ENCODE measurements at places on chromosomes 1 and 21. TPM values are rescaled to one million over a fixed set of nuclear protein-coding genes. Genes with fewer than 3 reads are reported as not detected.

DNA sequence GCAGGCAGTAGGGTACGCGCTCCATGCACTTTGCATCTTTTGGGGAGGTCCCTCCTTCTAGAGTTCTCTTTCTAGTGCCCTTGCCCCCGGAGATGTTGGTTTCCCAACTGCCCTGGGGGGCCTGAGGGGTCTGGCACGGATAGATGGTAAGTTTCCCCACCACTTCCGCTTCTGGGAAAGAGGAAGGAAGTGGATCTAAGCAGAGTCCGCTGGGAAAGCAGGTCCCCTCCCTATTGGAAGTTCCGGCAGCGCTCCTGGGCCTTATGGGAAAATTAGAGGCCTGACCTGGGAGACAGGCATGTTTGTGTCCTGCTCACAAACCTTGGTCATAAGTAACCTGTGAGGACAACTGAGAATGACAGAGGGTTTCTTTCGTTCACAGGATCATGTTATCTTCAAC lies 274.4 kb downstream of the RPS6KC1 start:
- no peak for DNase-seq

- DNase-seq, result peak; percentile 20
These were observed 21.8 kb upstream of the ERRFI1 start for GRCh38 chr1:8047686-8048445.

- DNase-seq, result no peak
These were observed 650.4 kb downstream of the LTN1 start for GRCh38 chr21:28342212-28342810.

- DNase-seq, result no peak
These were observed 83.6 kb downstream of the LRRC8D start for GRCh38 chr1:89904219-89904980.

DNA sequence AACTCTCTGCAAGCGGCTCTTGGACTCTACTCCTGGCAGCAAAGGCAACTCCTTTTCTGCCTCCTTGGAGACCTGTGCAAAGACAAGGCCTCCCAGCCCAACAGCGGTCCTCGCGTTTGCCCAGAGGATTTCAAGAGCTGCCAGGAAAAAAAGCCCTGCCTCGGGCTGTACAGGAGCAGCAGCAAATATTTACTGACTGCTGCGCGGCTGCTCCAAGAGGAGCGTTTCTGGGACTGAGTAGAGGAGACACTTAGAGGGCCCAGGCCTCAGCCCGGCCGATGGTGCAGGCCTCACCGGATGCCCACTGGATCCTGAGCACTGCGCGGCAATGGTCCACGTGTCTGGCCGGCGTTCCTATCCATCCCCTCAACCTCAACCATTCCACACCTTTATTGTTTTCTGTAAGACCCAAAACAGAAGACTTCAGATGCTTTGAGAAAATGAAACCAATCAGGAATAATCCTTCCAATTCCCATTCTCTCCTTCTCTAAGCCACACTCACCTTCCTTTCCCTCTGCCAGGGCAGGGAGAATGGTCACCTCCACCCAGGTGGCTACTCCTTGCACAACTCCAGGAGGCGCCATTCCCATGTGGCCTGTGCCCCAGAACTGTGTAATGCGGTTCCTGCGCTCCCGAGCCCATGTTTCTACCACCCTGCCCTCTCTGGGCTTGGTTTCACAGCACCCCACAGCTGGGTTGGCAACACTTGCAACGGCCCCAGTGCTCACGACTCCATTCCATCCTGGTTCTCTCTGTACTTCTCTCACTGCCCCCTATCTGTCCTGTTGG lies 215.8 kb downstream of the TRABD2B start:
- no peak for DNase-seq

DNA sequence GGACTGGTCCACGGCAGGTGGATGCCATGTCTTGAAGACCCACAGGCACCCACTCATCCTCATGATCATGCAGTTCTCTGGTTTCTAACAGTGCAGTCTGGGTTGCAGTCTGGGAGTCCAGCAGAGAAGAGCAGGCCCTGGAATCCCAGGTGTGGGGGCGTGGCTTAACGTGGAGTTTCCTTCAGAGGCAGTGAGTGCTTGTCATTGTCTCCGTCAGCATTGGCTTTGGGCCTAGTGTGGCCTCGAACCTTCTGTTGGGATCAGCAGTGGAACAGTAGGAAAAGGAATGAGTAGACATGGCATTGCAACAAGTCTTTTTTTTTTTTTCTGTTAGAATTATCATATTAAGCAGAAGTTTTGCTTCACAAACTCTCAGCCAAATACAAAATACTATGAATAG lies 12.8 kb downstream of the LGALS8 start:
- DNase-seq, result no peak

DNA sequence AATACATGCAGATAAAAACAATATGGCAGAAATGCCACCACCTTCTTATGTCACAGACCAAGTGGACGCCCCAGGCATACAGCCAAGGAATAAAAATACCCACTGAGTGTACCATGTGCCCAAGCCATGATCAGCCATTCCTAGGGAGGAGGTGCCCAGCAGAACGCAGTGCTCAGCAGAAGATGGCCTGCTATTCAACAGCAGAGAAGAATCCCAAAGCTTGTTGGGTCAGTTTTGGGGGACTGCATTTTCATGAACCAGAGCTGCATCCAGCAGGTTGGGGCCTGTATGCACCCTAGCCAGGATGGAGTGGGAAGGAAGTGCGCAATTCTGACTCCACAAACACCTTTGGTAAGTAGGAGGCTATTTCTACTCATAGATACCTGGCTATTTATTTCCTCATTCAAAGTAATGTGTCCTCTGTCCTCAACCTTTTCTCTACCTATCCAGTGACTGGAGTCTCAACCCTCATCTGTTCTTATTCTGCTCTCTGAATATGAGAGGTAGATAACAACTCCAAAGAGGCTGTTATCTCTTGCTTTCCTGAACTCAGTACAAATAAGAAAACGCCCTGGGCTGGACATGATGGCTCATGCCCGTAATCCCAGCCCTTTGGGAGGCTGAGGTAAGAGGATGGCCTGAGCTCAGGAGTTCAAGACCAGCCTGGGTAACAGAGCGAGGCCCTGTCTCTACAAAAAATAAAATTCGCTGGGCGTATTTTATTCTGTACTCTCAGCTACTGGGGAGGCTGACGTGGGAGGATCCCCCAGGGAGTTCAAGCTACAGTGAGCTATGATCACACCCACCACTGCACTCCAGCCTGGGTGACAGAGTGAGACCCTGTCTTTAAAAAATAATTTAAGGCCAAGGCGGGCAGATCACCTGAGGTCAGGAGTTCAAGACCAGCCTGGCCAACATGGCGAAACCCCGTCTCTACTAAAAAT lies 2.5 kb upstream of the PLEKHM2 start:
- no peak for DNase-seq

DNA sequence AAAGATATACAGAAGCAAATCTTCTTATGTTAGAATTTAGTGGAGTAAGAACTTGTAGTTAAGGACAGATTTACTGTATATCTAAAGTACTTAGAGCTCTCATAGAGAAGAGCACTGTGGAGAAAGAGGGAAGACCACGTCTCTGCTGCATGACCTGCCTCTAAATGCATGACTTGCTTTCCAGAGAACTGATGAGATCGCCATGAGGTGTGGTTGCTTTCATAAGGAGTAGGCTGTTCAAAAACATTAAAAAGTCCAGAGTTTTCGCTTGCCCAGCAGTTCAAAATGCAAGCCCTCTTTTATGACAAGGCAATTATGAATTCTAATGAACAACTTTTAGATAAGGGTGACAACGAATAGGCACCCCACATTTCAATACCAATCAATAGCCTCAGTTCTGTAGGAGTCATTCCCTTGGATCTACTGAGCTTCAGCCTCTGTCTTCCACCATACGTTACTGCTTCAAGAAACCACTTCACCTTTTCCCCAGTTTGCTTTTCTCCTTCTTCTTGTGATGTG lies 24.9 kb downstream of the SLC30A10 start:
- no peak for DNase-seq

- DNase-seq, result no peak
These were observed 1.0 kb downstream of the LYST start for GRCh38 chr1:235865565-235866204.

Gene C1orf87
- not detected for total RNA-seq

Gene NR5A2
- total RNA-seq, result 0.69 TPM

Gene SHE
- total RNA-seq, result 16.9 TPM
